ENCODE measurements at places on chromosomes 12 and 14.

DNA sequence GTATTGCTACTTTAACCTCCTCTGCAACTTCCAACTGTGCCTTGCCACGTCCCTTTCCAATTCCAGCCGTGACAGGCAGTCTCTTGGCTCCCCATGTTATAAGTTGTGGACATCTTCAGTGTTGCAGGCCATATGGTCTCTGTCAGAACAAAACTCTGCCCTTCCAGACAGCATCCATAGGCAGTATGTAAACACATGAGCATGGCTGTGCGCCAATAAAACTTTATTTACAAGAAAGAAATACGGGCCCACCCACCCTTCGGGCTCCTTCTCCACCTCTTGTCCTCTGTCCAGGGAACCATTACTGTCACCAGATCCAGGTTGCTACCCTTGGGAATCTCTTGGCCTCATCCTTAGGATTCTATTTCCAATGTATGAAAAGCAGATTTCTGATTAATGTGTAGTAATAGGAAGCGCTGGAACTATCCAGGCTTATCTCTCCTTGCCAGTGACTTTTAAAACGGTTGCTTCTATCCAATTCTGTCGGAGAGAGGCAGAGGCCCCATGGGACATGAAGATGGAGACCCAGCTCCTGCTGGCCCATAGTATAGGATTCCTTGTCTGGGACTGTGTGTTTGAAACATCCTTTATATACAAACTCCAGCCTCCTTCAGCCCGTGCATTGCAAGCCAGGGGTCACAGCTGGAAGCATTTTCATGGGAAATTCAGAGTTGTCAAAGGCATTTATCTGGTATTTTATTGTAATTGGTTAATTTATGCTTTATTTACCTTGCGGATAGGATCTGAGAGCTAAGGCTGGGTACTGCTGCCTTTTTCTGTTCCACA is 114.4 kb downstream of the ZNF664 start:
- no peak for DNase-seq

GRCh38 chr12:106914796-106915634 is 40.7 kb upstream of the TMEM263 start:
- no peak for DNase-seq

DNA sequence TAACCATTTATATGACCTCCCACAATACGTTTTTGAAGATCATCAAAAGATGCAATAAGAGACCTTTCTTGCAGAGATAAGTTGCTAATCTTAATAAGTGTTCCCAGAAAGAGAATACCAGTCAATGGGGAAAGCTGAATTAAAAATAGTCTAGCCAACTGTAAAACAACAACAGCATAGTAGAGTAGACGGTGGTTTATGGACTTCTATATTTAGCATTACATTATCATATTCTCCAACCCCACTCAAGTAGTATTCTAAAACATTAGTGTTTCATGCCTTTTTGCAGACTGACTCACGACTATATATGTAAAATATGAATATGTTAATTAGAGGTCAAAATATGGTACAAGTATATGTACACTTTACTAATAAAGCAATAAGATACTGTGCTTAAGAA is 218.9 kb downstream of the MED13L start:
- DNase-seq, result no peak

- no peak for DNase-seq
Measured at GRCh38 chr12:110809149-110809548, 37.6 kb upstream of the CCDC63 start.

GRCh38 chr12:123126294-123127181 is 24.4 kb downstream of the PITPNM2 start:
- DNase-seq, result peak; percentile 96

- DNase-seq, result peak; percentile 24
Measured at GRCh38 chr14:25400607-25401206, 350.8 kb upstream of the STXBP6 start.

- DNase-seq, result no peak
Measured at GRCh38 chr12:74776378-74776777, 238.7 kb downstream of the ATXN7L3B start.

- DNase-seq, result peak; percentile 41
Measured at GRCh38 chr14:62743560-62743959, 301.7 kb downstream of the KCNH5 start.

- no peak for DNase-seq
Measured at GRCh38 chr14:76715511-76716081, 45.7 kb upstream of the VASH1 start.

DNA sequence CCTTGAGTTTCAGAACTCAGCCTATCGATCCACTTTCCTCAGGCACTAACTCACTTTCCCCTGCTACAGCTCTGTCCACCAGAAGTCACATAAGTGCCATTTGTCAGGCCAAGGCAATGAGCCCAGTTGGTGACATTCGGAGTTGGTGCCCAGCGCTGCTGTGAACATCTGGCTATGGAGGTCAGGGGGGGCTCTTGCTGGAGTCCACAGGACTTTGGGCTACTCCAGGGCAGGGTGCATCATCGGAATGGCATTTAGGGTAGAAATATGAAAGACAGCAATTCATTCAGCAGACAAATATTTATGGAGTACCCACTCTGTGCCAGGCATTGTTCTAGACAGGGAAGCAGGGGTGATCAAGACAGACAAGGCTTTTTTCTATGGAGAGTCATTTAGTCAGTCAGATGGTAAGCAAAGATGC is 1.5 kb upstream of the PPP1CC start:
- no peak for DNase-seq

GRCh38 chr12:22993609-22994315 is 368.8 kb downstream of the ETNK1 start:
- DNase-seq, result peak; percentile 5

DNA sequence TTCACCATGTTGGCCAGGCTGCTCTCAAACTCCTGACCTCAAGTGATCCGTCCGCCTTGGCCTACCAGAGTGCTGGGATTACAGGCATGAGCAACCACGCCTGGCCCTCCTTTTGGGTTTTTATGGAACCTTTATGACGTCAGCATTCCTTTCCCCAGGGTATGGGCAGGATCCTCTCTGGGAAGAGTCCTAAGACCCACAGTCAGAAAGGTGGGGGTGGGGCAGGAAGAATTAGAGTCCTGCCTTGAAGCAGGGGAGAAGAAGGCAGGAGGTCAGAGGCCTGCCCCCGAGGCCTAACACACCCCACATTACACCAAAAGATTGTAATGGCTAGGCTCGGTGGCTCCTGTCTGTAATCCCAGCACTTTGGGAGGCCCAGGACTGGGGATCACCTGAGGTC is 30.8 kb upstream of the CDK17 start:
- no peak for DNase-seq

GRCh38 chr12:75507086-75507485 is 4.3 kb downstream of the KRR1 start:
- no peak for DNase-seq

DNA sequence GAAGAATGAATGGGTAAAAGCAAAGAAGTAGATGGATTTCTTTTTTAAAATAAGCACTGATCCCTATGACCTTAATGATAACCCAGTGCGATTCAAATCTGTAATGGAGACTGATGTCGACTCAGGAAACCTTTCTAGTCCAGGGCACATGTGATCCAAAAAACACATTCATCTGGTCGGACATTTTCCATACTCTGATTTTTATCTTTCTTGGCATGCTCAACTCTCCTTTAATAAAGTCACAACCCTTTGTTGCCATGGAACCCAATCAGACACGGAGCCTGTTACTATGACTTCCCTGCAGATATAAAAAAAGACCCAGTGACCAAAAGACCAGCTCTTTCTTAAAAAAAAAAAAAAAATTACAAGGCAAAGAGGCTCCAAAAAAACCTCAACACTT is 27.9 kb downstream of the TMCC3 start:
- DNase-seq, result no peak

- no peak for DNase-seq
Measured at GRCh38 chr12:89098441-89099112, 253.7 kb downstream of the DUSP6 start.

GRCh38 chr12:55280991-55281390 is 15.4 kb downstream of the OR6C6 start:
- no peak for DNase-seq

DNA sequence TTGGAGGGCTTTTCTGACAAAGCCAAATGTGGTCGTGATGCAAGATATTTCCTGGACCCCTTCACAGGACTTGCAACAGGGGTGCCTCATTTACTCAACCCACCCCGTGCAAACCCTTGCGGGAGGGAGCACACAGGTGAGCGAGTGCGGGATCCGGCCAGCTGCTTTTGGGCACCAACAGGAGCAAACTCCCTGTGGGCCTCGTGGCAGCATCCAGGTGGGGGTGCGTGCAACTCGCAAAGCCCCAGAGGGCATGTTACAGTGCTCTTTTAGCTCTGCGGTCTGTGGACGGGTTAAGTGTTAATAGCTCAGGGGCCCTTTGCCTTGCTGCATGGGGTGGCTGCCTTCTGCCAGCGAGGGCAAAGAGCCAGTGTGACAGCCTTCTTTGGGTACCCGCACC is 707.6 kb upstream of the MDGA2 start:
- DNase-seq, result peak; percentile 6

GRCh38 chr12:95463050-95463449 is 10.9 kb upstream of the METAP2 start:
- no peak for DNase-seq

DNA sequence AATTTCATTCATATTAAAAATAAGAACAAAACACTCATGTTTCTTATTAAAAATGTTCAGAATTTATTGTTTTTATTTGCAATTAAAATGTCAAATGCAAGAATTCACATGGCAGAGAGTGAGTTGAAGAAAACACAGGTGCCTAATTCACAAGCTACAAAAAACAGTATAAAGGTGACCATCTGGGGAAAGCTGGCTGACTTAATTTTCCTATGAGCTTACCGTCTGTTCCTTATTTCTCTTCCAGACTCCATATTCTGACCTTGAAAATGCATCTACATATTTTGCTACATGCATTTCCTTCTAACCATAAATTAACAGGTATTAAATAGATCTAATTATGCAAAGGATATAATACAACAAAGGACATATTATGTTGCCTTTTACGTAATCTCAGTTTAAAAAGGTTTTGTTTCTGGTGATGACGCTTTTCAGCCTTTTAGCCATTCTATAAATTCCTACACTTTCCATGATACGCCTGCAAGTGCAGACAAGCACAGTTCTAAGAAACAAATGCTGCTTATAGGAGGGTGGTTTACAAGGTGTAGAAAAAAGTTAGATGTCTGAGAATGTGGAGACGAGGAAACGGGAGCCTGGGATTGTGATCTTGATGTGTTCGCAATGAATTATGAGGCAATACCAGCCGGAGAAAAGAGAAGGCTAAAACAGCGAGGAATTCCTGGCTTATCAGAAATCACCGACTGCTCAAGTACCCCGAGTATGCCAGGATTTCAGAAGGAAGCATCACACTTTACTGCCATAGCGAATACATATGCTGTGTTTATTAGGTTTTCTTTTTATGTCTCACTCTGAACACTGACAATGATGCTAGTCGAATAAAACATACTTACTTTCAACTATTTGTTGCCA is 24.6 kb downstream of the LIN7A start:
- no peak for DNase-seq

GRCh38 chr14:95833429-95833828 is 43.2 kb upstream of the TUNAR start:
- peak; percentile 10 for DNase-seq

DNA sequence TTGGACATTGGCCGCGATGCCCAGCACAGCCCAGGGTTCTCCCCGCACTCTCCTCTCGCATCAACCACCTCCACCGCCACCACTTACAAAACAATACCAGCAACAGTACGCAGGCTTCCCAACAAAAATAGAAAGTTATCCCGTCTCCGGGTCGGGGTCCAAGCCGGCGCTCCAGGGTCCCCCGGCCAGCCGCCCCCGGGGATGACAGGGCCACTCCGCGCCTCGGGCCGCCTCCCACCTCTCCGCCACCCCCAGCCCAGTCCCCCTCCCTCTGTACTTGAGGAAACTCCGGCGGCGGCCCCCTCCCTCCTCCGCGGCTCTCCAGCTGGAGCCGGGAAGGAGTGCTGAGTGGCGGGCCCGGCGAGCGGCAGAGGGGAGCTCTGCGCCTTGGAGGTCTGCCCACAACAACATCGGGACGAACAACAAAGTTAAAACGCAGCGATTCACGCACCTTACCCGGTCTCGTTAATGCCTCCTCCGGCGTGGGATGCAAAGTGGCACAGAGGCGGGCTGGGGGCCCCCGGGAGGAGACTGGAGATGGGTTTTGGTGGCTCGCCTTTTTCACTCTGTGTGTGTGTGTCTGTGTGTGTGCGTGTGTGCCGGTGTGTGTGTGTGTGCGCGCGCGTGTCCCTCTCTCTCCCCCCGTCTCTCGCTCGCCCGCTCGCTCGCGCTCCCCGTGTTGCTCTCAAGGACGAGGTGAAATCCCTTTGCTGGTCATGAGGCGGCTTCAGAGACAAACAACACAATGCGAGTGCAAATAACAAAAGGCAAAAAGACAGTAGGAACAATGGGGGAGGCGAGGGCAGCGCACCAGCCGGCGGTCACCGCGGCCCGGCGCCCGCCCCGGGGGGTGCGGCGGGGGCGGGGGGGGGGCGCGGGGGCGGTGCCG is 386.8 kb downstream of the BCAT1 start:
- DNase-seq, result peak; percentile 52

- DNase-seq, result no peak
Measured at GRCh38 chr12:26599096-26599695, 233.8 kb downstream of the ITPR2 start.

DNA sequence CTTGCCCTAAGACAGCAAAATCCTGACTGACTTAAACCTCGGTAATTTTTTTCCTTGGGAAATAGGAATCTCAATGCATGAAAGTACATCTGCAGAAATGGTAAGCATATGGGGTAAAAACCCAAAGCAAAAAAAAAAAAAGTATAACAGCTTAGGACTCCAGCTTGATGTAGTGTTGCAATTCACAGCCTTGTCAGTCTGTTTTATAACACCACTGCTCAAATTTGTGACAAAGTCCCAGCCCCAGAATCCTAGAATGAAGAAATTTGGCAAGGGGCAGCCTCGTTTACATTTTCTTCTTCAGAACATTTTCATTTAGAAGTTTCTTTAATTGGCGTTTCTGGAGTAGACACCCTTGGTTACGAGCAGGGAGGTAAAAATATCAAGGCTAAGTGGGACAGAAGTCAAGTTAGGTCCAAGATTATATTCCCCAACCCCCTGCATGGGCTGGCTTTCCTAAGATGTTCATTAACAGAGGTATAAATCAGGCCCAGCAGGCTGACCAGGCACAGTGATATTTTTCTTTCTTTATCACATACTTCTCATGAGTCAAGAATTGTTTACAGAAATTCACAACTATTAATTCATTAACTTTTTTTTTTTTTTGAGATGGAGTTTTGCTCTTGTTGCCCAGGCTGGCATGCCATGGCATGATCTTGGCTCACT is 424.0 kb downstream of the RMST start:
- no peak for DNase-seq

- DNase-seq, result peak; percentile 59
Measured at GRCh38 chr14:64510825-64511671, 6.5 kb downstream of the ZBTB1 start.

DNA sequence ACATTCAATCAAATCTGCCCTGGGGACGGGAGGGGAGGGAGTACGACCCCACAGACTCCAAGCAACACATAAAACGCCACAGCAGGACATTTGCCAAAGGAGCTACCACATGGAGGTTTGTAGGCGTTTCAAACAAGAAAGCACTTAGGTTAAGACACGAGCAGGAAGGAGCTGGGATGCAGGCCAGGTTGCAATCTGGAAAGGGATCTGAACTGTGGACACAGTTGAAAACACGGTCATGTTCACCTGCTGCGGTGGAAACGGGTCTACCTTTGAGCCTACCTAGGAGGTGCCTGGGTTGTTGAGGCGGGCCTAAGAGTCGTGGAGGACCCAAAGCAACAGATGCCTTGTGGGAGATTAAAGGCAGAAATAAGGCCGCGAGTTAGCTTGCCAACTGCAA is 18.4 kb downstream of the PRKAB1 start:
- no peak for DNase-seq

All from H4 (cell line).